ENCODE measurements at places on chromosomes 6 and 20.

DNA sequence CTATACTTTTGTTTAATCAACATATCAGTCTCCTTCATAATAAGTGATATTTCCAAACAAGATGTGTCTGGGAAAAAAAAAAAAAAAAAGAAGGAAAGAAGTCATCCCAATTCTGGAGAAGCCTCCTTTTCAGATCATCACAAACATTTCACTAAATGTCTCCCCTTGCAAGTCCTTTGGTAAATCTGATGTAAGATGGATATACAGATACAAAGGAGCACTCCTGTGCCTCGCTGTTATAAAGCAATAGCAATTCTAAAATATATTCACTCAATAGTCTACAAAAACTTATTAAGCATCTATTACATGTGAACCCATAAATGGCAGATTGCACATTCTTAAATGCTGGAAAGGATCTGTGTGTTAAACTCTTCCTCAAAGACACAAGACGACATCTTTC is 17.4 kb downstream of the STAU1 start:
- no peak for DNase-seq

- DNase-seq: no peak
Observed at GRCh38 chr20:60113024-60113724, 155.0 kb downstream of the CDH26 start.

- DNase-seq: no peak
Observed at GRCh38 chr6:97459986-97460385, 177.0 kb upstream of the MMS22L start.

DNA sequence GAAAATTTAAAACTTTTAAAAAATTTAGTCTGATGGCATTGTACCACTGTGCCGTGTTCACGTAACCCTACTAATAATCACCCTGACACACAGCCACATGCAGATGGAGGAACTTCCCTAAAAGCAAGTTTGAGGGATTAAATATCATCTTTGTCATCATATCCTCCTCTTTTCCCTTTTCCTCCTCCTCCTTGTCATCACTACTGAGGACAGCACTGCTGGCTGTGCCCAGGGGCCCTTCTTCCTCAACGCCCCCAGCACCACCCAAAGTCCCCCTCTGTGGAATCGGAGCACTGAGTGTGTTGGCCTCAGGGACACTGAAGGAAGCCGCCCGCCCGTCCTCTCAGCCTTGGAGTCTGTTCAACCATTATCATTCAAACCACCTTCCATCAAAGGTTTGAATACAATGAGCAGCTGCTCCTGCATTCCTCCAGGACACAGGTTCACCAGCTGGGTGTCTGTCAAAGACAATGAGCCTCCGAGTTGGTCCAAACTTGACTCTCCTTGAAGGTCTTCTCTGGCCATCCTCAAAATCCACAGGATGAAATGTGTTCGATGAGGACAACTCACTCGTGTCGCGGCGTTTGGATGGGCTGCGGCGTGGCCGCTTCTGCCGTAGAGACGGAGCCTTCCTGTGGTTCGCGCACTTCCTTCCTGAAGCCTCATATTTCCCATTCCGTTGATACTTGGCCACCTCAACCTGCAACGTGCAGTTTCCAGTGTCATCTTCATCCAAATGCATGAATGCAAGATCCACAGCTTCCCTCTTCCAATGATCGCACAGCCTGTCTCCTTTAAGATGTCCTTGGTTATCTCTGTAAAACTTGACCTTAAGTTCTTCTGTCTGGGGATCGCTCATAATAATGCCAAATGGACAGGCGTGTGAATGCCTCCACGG is 23.3 kb downstream of the NQO2 start:
- no peak for DNase-seq

- DNase-seq: no peak
Observed at GRCh38 chr6:133587546-133588160, 301.3 kb upstream of the TCF21 start.

DNA sequence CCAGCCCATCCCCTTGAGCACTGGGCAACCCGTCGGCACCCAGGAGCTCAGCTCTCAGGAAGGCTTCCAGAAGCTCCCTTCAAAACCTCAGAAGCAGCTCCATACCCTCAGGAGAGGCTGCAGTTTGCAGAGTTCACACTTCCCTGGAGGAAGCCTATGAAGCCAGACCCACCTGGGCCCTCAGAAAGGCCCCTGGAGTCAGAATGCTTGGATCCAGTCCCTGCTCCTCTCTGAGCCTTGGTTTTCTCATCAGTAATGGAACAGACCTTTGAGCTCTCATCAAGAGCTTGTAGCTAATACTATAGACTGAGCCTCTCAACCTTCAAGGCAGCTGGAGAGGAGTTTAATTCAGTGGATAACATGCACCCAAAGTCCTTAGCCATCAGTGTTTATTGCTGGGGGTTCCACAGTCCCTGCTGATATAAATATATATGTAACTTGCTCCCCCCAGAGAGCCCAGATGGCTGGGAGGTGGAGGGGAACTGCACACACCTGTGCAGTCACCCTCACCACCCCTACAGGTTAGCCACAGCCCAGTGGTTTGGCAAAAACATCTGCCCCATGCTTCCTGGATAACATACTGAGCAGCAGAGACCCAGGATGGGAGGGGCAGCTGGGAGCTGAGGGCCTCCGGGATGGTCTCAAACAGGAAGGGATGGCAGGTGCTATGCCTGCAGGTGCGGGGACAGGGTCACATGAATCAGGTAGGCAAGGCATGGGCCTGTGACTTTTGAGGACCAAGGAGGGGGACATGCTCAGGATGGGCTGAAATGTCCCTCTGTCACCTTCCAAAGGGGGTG is 120.1 kb downstream of the SNX5 start:
- DNase-seq: no peak

GRCh38 chr20:32718749-32719348 is 24.4 kb downstream of the COMMD7 start:
- no peak for DNase-seq

- no peak for DNase-seq
Observed at GRCh38 chr6:139436957-139437348, 62.5 kb upstream of the CITED2 start.

- DNase-seq: no peak
Observed at GRCh38 chr6:157861814-157862213, 38.8 kb downstream of the SNX9 start.

DNA sequence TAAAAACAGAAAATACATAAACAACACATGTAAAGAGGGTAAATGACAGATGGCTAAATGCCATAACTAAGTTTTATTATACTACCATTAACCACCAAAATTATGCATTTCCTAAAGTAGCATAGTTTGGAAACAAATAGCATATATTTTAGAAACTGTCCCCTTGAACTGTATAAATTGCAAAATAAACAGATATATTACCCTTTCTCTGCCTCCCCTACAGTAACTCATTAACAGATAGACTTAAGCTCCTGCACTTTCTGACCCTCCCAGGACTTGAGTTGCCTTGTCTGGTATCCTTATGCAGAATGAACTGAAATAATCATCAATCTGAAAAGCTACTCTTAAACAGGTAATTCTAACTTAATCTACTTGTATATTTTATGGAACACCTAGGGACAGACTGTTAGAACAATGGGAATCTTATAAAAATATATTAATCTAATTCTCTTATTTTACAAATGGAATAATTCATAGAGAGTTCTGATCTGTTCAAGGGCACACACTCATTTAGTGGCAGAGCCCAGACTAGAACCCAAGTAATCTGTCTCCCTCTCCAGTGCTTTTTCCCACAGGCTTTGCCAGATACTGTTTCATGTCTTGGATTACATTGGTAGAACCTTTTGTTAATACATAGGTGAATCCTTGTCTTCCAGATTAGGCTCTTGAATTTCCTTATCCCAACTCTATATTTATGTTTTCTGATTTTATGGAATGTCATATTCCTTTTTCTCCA is 50.6 kb upstream of the LOC128125822 start:
- no peak for DNase-seq

GRCh38 chr6:169539176-169539897 is 162.5 kb downstream of the WDR27 start:
- DNase-seq: no peak

DNA sequence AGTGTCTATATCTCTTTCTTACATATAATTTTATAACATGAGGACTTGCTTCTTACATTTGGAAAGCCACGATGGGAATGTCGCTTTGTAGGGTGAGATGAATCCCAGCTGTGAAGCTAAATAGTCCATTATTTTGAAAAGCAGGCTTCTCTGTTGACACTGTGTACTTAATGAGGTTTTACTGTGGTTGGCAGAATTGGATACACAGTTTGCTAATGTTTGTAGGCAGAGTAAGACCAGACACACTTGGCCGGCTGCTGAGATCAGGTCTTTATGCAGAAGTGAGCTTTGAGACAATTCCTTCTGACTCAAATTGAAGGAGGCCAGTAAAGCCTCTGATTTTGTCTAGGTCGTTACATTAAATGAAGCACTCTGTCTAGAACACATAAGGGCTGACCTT is 93.0 kb downstream of the NDUFAF5 start:
- no peak for DNase-seq

DNA sequence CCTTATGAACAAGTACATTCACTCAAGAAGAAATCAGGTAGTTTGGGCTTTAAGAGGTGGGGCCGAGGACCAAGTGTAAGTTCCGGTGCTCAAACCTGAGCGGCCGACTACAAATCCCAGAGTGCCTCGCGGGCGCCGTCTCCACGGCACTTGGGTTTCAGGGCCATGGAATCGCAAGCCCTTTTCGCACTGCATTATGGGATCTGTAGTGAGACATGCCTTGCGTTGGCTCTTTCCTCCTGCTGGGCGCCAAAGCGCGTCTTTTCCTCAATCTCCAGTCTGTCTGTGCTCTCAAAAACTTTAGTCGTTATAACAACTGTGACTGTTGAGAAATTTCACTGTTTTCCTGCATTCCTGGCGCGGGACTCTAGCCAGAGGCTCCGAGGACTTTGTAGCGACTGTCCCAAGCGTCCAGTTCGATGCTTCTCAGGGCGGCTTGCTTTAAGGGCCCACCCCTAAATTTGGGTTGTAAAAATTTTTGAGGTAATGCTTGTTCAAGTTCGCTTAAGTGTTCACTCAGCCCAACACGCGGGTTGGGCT is 408 bp upstream of the FBXO9 start:
- peak; percentile 86 for DNase-seq

GRCh38 chr6:68726337-68726736 is 91.3 kb downstream of the ADGRB3 start:
- DNase-seq: no peak

DNA sequence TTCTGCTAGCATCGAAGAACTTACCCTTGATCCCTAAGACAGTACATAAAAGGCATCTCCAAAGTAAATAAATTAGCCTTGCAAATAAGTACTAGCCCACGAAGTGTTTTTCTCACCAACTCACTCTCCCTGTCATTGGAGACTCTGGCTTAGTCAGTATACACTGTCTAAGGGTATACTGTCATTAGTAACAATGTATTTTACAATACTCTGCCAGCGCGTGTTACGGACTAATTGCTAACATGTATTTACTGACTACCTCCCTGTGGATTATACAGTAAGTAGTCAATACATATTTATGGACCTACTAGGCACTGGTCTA is 72.1 kb downstream of the NFATC2 start:
- no peak for DNase-seq

GRCh38 chr6:154154389-154154967 is 115.4 kb downstream of the OPRM1 start:
- peak; percentile 55 for DNase-seq

GRCh38 chr6:63663147-63663955 is 27.7 kb downstream of the PHF3 start:
- no peak for DNase-seq

DNA sequence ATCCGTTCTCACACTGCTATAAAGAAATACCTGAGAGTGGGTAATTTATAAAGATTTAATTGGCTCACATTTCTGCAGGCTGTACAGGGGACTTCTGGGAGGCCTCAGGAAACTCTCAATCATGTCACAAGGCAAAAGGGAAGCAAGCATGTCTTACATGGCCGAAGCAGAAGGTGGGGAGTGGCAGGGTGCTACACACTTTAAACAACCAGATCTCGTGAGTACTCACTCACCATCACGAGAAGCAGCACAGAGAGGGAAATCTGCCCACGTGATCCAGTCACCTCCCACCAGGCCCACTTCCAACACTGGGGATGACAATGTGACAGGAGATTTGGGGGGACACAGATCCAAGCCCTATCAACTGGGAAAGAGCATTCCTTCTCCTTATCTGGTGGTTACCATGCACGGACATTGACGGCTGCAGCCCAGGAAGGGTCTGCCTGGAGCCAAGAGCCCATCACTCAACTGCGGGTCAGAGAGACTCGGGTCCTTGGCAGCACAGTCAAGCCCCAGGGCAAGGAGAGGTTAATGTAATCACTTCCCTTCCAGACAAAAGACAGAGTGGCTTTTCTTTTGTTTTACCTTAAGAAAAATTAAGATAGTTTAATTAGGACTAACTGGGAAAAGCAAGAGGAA is 112.3 kb upstream of the CST7 start:
- no peak for DNase-seq

- DNase-seq: peak; percentile 76
Observed at GRCh38 chr6:1381481-1382330, 7.7 kb upstream of the FOXF2 start.

DNA sequence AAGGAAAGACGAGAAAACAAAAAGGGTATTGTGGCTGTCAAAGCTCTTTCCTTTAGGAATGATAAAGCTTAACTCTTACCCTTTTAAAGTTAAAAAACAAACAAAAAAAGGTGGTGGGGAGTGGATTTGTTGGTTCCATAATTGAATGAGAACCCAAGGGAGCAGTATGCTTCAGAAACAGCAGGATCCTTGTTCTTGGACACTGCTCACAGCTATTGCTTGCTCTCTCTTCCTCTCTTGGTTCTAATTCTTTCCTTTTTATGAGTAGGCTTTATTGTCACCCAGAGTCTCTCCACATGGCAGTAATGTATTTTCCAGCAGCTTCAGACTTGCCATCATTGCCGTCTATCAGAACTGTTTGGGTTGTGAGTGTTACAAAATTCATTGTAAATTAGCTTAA is 18.7 kb upstream of the ATRN start:
- DNase-seq: no peak

- DNase-seq: no peak
Observed at GRCh38 chr20:7741866-7742265, 198.4 kb downstream of the HAO1 start.
